ENCODE measurements at places on chromosomes 6 and 20.

- no peak for DNase-seq
Observed at GRCh38 chr6:3770023-3770720, 18.7 kb upstream of the PXDC1 start.

- no peak for DNase-seq
Observed at GRCh38 chr20:46396052-46396740, 10.2 kb downstream of the ELMO2 start.

DNA sequence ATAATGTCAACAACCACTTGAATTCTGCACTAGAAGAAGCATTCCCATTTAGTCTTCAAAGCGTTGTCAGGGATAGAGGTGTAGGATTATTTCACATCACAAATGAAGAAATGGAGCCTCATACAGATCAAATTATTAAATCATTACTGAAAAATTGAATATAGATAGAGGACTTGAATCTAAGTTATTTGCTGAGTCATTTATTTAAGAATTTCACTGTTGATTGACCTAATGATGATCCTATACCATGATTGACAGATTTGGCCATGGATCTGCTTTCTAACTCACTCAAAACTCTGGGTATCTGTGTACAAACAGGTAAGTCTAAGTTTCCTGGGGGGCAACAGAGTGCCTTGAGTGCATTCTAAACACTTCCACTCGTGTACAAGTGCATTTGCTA lies 215.9 kb downstream of the BTBD3 start:
- no peak for DNase-seq

DNA sequence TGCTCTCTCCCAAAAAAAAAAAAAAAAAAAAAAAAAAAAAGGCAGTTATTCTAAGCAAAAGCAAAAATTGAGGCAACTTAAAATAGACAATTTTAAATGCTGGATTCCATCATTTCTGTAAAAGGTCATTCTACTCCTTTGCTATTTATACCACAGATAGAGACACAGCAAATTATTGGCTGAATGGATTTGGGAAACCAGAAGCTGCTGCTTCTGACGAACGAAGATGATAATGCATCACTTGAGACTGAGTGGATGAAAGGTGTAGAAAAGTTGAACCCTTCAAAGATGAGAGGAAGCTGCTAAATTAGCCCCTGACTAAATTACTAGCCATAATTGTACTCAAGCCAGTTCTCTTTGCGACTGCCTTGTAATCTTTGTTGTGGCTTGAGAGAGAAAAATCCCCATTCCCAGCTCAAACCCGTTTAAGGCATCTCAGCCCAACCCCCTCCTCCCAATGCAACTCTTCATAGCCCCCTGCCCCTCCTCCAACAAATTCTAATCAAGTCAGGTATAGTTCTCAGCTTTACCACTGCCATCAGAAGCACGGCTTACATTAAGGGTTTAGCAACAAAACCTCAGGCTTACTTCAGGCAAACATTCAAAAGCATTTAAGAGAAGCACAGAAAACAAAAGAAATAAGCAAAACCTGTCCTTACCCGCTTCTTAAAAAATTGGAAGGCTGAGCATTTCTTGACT lies 1.0 kb downstream of the SGK1 start:
- DNase-seq: no peak

DNA sequence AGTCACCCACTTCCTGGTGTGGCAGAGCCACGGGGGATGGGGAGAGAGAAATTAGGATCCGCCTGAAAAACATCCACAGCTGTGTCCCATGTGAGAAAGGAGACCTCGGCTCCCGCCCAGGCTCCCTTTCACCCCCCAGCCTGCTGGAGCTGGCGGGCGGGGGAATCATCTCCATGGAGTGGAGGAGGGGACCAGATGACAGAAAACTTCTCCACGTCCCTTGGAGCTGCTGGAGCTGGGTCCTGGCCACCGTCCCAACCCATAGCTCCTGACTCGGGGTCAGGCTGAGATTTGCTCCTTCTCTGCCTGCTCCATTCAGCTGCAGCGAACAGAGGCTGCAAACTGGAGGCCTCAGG lies 113.8 kb downstream of the CEBPB start:
- DNase-seq: no peak

- DNase-seq: no peak
Observed at GRCh38 chr20:1631309-1632151, 11.7 kb upstream of the SIRPB1 start.

GRCh38 chr6:27138837-27139755 lies 108.4 kb upstream of the PRSS16 start:
- peak; percentile 62 for DNase-seq

GRCh38 chr6:35668096-35668495 lies 20.6 kb downstream of the FKBP5 start:
- no peak for DNase-seq

DNA sequence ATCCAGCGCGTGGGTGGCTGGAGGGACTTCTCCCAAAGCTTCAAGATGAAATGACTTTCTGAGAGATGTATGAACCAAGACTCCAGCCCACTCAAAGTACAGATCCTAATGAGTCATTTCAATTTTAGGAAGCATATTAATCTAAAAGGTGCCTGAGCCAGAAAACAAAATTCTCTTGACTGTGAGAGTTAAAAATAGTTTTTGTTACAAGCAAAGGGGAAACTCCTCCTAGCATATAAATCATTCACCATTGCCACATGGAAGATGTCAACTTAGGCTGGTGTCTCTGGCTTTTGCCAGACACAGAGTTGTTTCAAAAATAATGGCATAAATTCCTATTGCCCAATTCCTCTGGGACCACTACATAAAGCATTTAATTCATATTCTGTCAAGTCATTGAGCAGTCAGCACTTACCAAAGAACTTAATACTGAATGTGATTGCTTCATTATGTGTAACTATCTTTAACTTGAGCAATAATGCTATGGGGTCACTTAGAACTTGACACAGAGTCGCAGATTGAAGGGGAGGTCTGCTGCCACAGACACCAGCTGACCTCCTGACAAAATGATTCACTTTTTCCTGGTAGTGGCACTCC lies 280.6 kb downstream of the SLC35F1 start:
- DNase-seq: no peak

DNA sequence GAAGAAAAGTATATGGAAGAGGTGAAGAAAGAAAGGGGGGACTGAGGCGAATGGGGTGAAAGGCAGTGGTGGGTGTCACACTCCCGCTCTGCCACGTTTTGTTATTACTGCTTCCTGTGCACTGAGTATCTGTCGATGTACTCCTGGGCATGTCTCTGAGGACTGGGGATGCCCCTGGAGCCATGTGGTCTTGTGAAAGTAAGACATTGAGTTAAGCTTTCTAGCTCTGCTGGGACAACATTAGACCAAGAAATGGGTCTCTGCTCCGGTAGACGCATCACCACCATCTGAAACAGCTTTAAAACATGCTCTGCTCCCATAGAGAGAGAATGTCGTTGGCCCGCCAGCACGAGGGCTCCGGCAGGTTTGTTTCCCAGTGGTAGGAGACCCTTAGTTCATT lies 40.0 kb downstream of the IRF4 start:
- DNase-seq: no peak

GRCh38 chr6:87900160-87900698 lies 147.4 kb upstream of the SPACA1 start:
- no peak for DNase-seq

- DNase-seq: no peak
Observed at GRCh38 chr6:10215326-10216110, 199.4 kb downstream of the TFAP2A start.

GRCh38 chr20:46798430-46798829 lies 89.0 kb downstream of the SLC2A10 start:
- no peak for DNase-seq

DNA sequence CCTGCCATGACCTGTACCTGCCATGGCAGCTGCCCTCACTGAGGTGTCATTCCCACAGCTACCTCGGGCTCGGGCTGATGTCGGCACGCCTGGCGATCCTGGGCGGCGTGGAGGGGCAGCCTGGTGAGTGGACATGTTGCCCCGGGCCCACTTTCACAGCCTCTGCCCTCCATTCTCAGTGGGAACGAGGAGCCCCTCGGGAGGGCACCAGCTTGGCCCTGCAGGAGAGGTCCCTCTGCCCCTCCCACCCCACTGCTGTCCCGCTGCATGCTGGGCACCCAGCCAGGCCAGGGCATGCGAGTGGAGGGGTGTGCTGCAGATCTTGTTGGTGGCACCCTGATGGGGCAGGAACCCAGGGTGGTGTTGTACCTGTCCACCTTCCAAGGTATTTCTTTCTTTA lies 23.0 kb downstream of the ENTPD6 start:
- no peak for DNase-seq

DNA sequence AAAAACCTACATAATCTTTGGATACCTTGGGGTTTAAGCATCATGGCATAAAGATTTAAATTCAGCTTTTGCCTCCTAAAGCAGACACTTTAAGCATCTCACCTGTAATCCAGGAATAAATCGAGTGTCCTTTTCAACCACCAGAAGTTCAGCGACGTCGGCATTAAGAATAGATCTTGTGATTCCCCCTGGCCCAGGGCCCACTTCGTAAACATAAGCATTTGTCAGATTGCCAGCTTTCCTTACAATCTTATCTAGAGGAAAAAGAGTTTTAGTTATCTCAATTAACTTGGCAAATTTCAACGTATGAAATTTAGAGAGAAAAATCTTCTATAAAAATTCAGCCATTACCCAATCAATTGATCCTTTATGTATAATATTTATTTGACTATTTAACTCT lies 3.2 kb downstream of the TFB1M start:
- no peak for DNase-seq

- no peak for DNase-seq
Observed at GRCh38 chr6:108650325-108650724, 89.6 kb downstream of the FOXO3 start.

- DNase-seq: no peak
Observed at GRCh38 chr6:53044071-53044470, 21.1 kb upstream of the FBXO9 start.

GRCh38 chr6:149694921-149695320 lies 23.0 kb downstream of the LATS1 start:
- DNase-seq: no peak

DNA sequence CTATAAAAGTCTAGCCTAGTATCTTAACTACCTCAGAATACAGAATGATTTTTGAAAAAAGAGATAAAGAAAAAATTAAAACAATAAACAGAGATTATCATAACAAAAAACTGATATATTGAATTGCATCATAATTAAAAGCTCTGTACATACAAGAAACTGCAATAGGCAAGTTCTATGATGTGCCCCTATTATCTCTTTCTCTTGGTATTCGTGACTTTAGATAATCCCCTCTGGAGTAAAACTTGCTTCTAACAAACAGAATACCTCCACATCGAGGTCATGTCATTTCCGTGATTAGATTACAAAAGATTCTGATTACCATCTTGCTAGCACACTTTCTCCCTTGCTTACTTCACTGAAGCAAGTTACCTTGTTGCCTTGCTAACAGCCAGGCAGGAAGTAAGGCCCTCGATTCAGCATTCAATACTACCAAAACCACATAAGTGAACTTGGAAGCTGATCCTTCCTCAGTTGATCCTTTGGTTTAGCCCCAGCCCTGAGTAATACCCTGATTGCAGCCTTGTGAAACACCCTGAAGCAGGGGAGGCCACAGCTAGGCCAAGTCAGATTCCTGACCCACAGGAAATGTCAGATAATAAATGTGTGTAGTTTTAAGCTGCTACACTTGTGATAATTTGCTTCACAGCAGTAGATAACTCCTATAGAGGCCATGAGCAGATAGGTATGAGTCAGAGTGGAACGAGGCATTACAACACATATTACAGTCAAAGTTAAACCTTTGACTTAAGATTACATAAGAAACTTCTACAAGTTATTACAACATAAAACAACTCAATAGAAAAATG lies 53.7 kb upstream of the TMX4 start:
- DNase-seq: no peak

- DNase-seq: no peak
Observed at GRCh38 chr6:157225575-157225995, 97.7 kb downstream of the TMEM242 start.

DNA sequence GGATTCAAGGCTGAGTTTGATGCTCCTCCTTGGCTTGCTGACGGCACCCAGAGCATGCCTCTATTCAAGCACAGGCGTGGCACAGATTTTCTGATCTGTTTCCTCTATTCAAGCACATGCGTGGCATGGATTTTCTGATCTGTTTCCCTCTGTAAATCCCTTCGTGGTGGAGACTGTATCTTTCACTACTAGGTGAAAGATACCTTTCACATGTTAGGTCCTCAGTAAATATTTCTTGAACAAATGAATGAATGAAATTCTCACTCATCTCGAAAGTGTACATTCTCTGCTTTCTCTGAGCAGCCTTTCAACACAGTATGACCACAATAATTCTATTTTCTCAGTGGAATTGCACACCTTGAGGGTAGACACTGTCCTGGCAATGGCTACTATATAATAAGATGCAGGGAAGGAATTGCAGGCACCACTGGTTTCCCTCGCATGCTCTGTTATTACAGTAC lies 72.6 kb upstream of the F13A1 start:
- DNase-seq: no peak

- no peak for DNase-seq
Observed at GRCh38 chr20:22688485-22688884, 104.1 kb upstream of the FOXA2 start.

DNA sequence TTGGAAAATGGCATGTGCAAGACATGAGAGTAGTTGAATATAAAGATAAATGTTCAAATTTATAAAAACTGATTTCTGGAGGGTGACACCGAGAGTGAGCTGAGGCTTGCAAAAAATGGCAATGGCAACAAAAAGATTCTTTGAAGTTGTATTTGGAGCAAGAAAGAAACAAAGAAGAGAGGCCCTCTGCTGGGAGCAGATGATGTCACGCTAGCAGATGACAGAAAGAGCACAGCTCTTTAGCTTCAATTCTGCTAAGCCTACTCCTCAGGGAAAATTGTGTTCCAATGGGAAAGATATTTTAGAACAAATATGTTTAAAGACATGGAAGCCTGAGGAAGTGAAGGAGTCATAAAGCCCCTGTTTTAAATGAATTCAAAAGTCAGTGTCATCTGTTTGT lies 125.3 kb upstream of the NOX3 start:
- no peak for DNase-seq

DNA sequence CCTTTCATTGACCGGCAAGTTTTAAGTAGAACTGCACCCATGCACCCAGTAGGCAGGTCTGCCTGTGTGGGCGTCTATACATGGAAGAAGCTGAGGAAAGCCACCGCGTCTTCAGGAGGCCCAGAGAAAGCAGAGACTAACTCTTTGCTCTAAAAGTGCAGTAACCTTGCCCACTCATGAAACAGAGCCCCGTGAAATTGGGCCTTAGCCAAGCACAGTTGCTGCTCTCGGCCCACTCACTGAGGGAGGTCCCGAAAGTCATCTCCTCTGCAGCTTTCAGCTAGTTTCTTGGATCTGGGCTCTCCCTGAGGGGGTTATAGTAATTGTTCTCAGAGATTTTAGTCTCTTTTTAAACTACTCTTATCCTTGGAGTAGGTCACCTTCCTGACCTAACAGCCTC lies 74.0 kb upstream of the SYNJ2 start:
- DNase-seq: no peak

DNA sequence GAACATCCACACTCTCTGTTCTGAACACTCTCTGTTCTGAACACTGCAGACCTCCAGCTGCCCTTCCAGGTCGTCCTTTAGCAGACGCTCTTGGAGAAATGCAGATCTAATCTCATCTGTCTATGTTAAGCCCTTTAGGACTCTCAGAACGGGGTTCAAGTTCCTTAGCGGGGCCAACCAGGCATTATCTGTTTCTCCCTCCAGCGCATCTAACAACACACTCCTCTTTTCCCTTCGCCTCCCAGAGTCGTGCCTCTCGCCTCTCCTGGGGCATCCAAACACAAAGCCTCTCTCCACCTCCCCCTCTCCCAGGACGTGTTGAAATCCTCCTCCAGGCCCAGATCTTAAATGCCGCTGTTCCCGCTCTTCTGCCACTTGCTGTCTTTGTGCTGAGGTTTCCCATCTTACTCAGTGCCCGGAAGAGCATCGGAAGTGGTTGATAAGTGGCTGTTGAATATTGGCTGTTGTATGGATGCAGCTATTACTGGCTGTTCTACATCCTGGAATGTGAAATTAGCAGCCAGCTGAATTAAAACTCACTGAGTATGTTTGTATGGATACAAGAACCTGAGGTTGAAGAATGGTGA lies 108.4 kb upstream of the GGTLC1 start:
- DNase-seq: no peak

Data from activated CD4-positive, alpha-beta T cell treated with anti-CD3 and anti-CD28 coated beads for 24 hours (primary cell).